C1 segment of cervical spinal cord (tissue), 14 donors: ENCODE measurements at places on chromosomes 16 and 17.

DNA sequence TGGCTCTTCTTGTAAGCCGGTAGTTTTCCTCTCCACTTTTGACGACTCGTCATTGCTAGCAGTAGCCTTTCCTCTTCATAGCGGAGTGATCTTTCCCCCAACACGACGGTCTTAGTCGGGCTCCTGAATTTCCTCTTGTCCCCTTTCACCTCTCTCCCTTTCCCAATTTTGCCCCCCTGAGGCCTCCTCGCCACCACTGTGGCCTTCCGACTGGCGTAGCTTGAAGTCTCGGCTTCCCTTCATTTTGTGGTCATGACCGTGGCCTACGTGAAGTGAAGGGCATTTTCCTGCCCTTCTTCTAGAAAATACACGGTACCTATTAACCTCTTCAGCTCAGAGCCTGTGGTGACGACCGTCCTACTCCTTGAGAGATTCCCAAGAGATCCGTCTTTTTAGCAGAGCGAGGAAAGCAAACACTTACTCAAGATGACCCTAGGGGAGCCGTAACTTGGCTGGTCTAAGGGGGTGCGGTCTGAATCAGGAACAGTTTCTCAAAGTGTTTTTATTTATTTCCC, 787 bp downstream of the PRKAR1A start:
- peak; percentile 54 for DNase-seq

GRCh38 chr17:19317359-19318095, 45.0 kb downstream of the B9D1 start:
- peak; percentile 82 for DNase-seq

- DNase-seq, result no peak
Measured at GRCh38 chr16:66099306-66099705, 267.2 kb upstream of the CDH5 start.

DNA sequence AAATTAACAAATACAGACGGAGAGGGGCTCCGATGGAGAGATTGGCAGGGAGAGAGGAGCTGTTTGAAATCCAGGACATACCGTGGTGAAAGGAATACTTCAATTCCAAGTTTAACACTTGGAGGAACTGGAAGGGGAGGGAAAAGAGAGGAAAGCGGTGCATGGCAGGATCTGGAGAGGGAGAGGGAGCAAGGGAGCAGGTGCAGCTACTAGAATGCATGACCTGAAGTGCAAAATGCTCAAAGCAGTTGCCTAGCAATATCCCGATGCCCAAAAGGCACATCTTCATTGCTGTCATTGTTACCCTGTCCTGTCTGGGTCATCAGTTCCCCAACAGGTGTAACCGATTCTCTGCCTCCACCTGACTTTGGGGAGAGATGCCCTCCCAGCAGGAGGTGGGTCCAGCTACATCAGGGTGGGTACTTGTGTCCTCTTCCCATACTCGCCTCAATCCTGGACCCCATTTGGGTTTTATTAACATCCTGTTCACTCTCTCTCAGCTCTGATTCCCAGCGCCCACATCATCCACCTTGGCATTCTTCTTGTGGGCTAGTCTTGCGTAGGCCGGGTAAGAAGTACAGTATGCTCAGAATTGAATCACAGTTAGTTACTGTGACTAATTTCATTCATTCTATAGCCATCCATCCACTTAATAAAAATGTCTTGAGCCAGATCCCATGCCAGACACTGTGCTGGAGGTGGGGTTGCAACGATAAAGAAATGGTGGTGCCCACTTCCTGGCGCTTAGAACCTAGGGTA, 37.4 kb upstream of the EMP2 start:
- no peak for DNase-seq

DNA sequence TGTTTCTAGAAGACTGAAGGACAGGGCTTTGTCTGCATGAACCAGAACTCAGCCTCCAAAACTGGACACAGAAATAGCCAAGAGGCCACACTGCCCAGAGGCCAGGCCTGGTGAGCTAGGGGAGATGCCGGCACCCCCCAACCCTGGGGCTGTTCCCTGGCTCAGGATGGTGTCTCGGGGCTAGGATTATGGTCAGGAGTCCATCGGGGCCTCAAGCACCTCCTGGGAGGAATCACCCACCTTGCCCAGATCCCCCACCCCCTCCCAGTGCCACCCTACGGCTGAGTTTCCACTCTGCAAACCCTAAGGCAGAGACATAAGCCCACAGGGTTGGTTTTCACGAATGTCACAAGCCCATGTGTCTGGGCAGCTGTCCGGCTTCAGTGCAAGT, 37.2 kb downstream of the SLC7A5 start:
- DNase-seq, result no peak

DNA sequence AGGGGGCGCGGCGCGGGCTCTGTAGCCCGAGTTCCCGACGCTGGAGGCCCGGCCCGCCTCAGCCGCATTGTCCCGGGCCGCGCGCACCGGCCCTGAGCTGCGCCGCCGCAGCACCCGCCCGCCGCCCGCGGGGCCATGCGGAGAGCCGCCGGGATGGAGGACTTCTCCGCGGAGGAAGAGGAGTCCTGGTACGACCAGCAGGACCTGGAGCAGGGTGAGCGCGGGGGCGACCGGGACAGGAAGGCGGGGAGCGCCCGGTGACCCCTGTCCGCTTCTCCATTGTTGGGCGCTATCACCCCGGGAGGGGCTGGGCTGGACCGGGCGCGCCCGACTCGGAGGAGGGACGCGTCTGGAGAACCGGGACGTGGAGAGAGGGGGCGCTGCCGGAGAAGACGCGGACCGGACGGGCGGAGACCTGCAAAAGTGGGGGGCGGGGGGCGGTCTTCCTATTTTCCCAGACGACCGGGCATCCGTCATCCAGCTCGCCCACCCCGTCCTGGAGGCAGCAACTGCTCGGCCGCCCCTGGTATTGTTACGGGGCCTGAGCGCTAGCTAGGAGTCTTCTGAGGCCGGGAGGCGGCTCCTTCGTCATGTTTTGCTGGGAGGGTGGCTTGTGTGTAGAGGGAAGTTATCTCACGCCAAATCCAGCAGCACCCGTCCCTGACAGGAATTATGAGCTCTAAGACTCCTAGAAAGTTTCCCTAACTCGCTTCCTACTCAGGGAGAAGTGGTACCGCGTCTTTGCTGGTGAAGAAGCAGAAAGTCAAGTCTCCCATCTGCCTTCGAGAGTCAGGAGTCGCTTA, 678 bp downstream of the CDR2L start:
- DNase-seq, result no peak

DNA sequence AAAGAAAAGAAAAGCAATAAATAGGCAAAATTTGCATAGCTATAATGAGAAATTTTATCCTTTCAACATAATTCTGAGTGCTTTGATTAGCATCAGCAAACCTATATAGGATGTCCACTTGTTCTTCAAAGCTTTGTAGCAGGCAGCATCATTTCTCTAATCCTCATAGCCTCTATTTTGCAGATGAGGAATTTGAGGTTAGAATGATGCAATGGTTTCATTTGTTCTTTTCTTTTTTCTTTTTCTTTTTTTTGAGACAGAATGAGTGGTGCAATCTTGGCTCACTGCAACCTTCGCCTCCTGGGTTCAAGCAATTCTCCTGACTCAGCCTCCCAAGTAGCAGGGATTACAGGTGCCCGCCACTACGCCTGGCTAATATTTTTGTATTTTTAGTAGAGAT, 594.4 kb downstream of the TOX3 start:
- no peak for DNase-seq

GRCh38 chr17:16287563-16288027, 65.7 kb downstream of the CENPV start:
- DNase-seq, result no peak

DNA sequence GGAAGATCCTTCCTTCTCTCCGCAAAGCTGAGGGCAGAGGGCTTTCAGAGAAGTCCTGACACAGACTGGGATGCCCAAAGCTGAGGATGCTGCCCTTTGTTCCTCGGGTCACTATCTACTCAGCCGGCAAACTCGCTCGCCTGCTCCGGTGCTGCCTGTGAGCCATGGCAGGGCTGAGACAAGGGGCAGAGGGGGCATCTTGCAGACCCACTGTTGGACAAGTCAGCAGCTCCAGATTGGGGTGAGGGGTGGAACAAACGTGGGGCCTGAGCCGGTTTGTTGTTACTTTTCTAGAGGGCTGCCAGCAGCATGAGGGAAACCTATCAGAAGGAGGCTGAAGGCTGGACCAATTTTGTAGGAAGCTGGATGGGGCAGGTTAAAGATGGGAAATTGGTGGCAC, 47.1 kb upstream of the PIK3R6 start:
- DNase-seq, result no peak

DNA sequence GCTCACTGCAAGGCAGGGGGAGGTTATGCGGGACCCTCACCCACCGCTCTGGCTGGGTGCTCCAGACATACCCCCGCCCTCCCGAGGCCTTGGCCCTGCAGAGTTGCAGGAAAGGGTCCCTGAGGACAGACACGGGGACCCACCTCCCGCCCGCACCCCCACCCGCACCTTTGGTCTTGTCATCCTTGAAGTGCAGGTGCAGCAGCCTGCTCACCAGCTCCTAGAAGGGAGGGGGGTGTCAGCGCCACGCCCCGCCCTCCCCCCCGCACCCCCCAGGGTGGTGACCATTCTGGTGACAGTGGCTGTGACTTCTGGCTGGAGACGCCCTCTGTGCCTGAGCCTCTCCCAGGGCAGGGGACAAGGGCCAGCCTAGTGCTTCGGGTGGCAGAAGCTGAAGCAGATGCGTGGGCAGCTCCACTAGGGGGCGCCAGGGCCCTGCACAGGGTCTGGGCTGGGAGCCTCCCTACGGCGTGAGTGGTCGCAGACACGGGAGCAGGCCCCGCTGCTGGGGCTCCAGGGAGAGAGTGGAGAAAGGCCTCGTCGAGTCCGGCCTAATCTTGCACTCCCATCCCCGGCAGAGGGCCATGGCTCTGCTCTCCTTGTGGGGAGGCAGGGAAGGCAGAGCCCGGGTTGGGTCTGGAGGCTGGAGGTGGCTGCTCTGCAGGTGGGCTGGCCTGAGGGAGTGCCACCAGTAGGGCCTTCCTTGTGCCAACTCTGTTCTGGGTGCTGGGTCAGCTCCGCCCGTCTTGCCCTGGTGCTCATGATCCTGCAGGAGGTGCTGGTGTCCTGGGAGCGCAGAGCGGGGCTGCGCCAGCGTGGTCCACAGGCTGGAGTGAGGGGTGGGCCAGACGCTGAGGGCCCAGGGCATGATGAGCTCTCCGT, 2.7 kb downstream of the CENPX start:
- no peak for DNase-seq
